Mesenteric fat pad (tissue), 1 donor: ENCODE measurements at places on chromosomes 12 and 14. TPM values are rescaled to one million over a fixed set of nuclear protein-coding genes. Genes with fewer than 3 reads are reported as not detected.

The KRT72 gene
- not detected for total RNA-seq

The SPIC gene
- not detected for total RNA-seq

The TSPAN11 gene
- total RNA-seq, result 1.4 TPM

The PIWIL1 gene
- total RNA-seq, result not detected

The CACNA2D4 gene
- 8.8 TPM for total RNA-seq

The TAPBPL gene
- total RNA-seq, result 13.0 TPM

The DCAF4 gene
- 18.9 TPM for total RNA-seq

The ASB2 gene
- 1.2 TPM for total RNA-seq

The NTN4 gene
- total RNA-seq, result 11.6 TPM

The RGS6 gene
- total RNA-seq, result 7.6 TPM
